ENCODE measurements at places on chromosomes 2 and 18. TPM values are rescaled to one million over a fixed set of nuclear protein-coding genes. Genes with fewer than 3 reads are reported as not detected.

The CFC1 gene
- 0.22 TPM for total RNA-seq

- DNase-seq, result no peak
Observed at GRCh38 chr2:124524155-124524915, 499.2 kb downstream of the CNTNAP5 start.

GRCh38 chr2:29218071-29218470, 102.9 kb downstream of the CLIP4 start:
- DNase-seq, result no peak

DNA sequence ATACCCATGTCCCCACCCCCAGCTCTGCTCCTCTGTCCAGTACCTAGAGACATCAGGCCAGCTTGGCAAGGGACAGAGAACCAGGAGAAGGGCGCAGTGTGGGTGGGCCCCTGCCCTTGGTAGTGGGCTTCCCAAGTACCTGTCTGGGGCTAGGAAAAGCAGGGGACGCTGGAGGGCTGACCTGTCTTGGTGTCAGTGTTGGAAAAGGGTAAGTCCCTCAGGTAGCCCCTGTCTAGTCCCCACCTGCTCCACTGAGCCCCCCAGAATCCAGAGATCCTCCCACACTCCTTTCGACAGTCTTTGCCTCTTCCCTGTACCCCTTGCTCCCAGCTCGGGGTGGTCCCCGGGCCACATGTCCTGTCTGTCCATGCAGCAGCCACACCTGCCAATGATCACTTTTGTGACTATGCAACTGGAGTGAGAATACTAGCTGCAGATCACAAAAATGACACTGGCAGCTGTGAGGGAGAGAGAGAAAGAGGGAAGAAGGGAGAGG, 14.6 kb downstream of the DNAJB2 start:
- no peak for DNase-seq

DNA sequence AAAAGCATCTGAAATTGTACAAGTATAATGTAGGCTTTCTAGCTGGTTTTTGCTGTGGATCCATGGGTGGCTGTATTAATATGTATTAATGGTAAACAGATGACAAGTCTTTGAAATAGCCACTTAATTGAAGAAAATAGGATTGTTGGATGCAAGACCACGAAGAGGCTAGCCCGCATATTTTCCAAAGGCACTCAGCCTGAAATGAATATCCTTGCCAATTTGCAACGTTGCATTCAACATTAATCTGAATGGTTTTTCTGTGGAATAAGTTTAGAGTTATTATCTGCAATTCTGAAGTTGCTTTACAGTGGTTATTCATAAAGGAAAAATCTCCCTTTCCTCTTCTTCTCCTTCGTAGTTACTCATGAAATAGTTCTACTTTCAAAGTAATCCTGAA, 86.2 kb upstream of the SPATS2L start:
- DNase-seq, result no peak

GRCh38 chr2:8204711-8205110, 477.1 kb upstream of the ID2 start:
- DNase-seq, result no peak
